ENCODE measurements at places on chromosomes 5 and 9. TPM values are rescaled to one million over a fixed set of nuclear protein-coding genes. Genes with fewer than 3 reads are reported as not detected.

ARAP3 gene
- 4.7 TPM for total RNA-seq

TSSK1B gene
- not detected for total RNA-seq

SLC6A3 gene
- 0.37 TPM for total RNA-seq

QRFP gene
- total RNA-seq: not detected

DBH gene
- not detected for total RNA-seq

FAT2 gene
- total RNA-seq: not detected

PCDHGA8 gene
- 0.02 TPM for total RNA-seq

NRG2 gene
- 1.3 TPM for total RNA-seq

PCDHB7 gene
- total RNA-seq: not detected

PRR16 gene
- total RNA-seq: not detected

SYNPO gene
- 17.5 TPM for total RNA-seq

STOM gene
- 185 TPM for total RNA-seq

MYORG gene
- 6.2 TPM for total RNA-seq

FRMPD1 gene
- not detected for total RNA-seq

SLC23A1 gene
- 0.91 TPM for total RNA-seq

GAS1 gene
- total RNA-seq: 0.22 TPM

PIP5KL1 gene
- 2.0 TPM for total RNA-seq

GRXCR2 gene
- total RNA-seq: not detected

ADAMTSL2 gene
- not detected for total RNA-seq

PGM5 gene
- not detected for total RNA-seq

FBXW11 gene
- 41.0 TPM for total RNA-seq

ANKRD55 gene
- not detected for total RNA-seq

CCL27 gene
- total RNA-seq: not detected

SLC34A1 gene
- total RNA-seq: not detected

CFAP157 gene
- total RNA-seq: not detected

IFNA2 gene
- total RNA-seq: not detected

EIF4E1B gene
- total RNA-seq: not detected

PCDHGA10 gene
- not detected for total RNA-seq

PHAX gene
- 53.7 TPM for total RNA-seq

OGN gene
- not detected for total RNA-seq

C9orf40 gene
- total RNA-seq: 8.4 TPM

HARS1 gene
- 86.5 TPM for total RNA-seq

C9orf153 gene
- 0.14 TPM for total RNA-seq

SAXO1 gene
- not detected for total RNA-seq
